ENCODE measurements at places on chromosomes 16 and 17. TPM values are rescaled to one million over a fixed set of nuclear protein-coding genes. Genes with fewer than 3 reads are reported as not detected.

Gene OMG
- 1.0 TPM for polyA plus RNA-seq

Gene LITAFD
- 1.8 TPM for polyA plus RNA-seq

DNA sequence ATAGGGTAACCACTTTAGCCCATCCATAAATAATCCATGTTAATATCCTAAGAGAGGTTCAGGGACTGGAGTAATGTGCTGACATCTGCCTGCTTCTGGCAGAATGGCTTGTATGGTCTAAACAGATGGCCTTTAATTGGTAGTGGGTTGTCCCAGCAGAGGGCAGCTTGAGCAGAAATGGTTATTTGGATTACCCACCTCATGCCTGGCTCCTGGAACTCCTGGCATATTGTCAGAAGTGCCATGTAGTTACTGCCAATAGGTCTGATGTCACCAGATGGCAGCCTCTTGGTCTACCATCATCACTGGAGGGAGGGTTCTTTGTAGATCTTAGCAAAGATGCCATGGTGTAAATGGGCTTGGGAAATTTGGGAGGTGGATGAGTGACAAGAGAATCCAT lies 157.5 kb upstream of the SOX9 start:
- no peak for DNase-seq

DNA sequence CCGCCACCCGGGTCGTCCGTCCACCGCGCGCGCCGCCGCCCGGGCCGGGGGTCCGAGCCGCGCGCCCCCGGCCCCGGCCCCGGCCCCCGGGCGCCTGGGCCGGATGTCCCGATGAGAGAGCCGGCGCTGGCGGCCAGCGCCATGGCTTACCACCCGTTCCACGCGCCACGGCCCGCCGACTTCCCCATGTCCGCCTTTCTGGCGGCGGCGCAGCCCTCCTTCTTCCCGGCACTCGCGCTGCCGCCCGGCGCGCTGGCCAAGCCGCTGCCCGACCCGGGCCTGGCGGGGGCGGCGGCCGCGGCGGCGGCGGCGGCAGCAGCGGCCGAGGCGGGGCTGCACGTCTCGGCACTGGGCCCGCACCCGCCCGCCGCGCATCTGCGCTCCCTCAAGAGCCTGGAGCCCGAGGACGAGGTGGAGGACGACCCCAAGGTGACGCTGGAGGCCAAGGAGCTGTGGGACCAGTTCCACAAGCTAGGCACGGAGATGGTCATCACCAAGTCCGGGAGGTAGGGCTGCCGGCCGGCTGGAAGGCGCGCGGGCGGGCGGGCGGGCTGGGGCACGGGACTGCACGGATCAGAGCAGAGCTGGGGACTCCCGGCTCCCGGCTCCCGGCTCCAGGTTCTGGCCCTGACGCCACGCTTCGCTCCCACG lies 548 bp downstream of the TBX2 start:
- no peak for DNase-seq

GRCh38 chr17:57121308-57122042 lies 36.4 kb downstream of the AKAP1 start:
- DNase-seq, result no peak

- no peak for DNase-seq
These were observed 33.9 kb downstream of the ZNF469 start for GRCh38 chr16:88416686-88417085.

DNA sequence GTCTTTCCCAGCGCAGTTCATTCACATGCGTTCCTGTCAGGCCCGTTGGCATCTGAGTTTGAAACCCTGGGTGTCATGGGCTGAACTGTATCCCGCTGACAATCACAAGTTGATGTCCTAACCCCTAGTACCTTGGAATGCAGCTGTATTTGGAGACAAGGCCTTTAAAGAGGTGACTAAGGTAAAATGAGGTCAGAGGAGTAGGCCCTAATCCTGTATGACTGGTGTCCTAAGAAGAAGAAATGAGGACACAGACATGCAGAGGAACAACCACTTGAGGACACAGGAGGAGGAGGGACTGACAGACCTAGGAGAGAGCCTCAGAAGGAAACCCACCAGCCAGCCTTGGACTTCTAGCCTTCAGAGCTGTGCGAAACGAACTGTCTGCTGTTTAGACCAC lies 33.1 kb downstream of the TRPV2 start:
- no peak for DNase-seq

Data from large intestine (tissue), 12 donors.